ENCODE measurements at places on chromosomes 3 and 15. TPM values are rescaled to one million over a fixed set of nuclear protein-coding genes. Genes with fewer than 3 reads are reported as not detected.

NANOGP8 gene
- total RNA-seq = not detected

DNA sequence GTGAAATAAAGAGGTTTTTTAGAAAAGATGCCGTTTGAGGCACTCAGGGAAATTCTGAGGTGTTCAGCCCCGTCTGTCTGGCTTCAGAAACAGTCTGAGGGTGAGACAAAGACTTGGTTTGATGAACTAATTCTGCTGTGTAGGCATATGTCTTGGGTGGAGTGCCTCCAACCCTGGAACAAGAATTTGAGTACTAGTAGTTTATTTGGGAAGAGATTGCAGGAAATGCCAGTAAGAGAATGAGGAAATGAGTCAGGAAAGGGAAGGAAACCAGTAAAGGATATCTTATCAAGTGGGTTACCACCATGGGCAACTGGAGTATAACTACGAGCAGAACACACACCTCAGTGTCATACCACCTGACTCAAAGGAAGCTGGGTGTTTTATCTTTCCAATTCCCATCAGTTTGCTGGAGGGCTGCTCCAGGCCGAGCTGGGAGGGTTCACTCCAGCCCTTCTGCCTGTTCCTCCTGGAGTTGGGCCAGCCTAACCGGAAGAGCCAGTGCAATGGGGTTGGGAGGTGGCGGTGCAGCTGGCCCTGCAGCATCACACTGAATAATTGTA is 75.3 kb downstream of the TGFBR2 start:
- DNase-seq = no peak

- no peak for DNase-seq
Measured at GRCh38 chr3:38354588-38355330, 8.2 kb downstream of the XYLB start.

- DNase-seq = no peak
Measured at GRCh38 chr15:66919421-66919820, 146.0 kb upstream of the SMAD3 start.

DNA sequence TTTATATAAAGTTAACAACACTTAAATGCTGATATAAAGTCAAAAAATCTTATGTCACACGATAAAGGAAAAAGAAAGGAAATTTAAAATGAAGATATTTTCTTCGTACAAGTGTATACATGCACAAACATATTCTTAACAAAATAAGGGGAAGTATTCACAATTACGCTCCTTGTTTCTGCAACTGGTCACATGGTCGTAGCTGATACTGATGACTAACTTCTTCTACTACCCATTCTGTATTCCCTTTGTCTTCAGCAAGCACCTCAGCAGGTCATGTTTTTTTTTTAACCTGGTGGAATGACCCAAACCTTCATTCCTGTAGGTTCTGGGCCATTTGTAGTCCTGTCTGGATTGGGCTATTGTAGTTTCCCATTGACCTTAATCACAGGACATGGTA is 30.0 kb upstream of the CMTM8 start:
- no peak for DNase-seq

DNA sequence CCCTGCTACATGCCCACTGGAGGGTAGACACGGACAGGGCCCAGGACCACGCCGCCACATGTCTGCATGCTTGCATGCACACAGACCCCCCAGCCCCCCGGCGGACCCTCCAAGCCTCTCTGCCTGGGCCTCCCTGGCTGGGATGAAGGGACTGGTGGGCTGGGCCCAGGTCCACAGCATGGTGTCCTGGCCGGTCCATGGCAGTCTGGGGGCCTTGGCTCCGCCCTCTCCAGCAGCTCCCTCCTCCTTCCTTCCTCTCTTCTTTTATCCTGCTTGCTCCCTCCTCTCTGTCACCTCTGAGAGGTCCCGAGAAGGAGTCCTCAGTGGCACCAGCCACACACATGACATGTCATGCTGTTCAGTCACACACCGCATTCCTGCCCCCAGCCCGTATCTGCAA is 24.5 kb downstream of the DUSP7 start:
- no peak for DNase-seq

C15orf62 gene
- total RNA-seq = 0.73 TPM

- no peak for DNase-seq
Measured at GRCh38 chr3:129954514-129954913, 20.0 kb upstream of the TRH start.

DNA sequence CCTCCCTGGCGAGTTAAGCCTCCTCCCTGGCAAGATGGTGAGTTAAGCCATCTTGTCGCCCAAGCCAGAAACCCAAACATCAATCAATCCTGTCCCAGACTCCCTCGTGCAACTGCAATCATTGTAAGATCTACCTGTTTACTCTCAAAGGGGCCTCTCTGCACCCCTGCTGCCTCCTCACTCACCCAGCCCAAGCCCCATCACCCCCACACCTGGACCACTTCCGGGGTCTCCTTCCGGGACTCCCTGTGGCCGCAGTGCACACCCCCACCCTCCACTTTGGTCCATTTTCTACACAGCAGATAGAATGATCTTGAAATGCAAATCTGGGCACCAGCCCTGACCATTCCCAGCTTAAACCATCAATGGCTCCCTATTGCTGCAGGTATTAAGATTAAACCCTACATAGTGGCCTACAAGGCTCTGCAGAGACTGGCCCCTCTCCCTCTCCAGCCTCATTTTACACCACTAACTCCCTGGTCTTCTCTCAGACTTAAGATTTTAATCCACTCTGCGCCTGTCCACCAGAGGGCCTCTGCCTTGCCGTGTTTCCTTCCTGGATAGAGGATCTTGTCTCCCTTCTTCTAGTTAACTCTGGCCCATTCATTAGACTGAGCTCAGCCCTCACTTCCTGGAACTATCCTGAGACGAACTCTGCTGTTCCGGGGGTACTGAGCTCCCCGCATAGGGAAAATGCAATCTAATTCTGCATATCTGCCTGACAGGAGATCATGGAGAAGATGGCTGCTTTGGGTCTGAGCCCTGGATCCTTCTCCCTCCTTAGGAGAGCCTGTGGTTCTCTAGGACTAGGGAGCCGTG is 41.9 kb upstream of the SLC6A1 start:
- DNase-seq = no peak

DNA sequence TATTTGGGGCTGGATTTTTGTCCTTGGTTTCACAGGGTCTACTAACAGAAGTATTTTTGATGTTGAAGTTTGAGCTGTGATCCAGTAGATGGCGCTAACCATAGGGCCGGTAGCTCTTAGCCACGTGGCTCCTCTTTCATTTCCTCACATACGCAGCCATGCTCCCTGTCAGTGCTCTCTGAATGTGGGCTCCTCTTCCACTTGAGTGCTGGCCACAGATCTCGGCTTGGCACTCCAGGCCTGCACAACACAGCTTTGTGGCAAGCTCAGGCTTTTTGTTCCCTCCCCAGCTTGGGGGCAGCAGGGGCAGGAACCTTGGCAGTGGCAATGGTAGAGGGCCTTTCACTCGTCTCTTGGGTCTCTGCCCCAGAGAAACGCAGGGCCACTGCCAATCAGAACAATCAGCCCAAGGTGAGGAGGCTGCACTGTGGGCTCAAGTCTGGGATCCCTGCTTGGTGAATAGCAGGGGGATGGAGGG is 18.6 kb upstream of the DNAAF4 start:
- no peak for DNase-seq

Data from naive thymus-derived CD4-positive, alpha-beta T cell (primary cell).